Panc1 (cell line): ENCODE measurements at places on chromosomes 2 and 18. TPM values are rescaled to one million over a fixed set of nuclear protein-coding genes. Genes with fewer than 3 reads are reported as not detected.

- no peak overlapping the region for H3K27ac ChIP-seq
- H3K27me3 ChIP-seq: no peaks in the 10 kb centered on the region
- no peak overlapping the region for H3K4me3 ChIP-seq
- no peak for DNase-seq
- no peaks in the 10 kb centered on the region; the same call in 1 of the 2 replicates for H3K4me1 ChIP-seq
- no peaks in the 10 kb centered on the region for H3K36me3 ChIP-seq
Observed at GRCh38 chr2:149858216-149858615, 270.6 kb upstream of the MMADHC start.

DNA sequence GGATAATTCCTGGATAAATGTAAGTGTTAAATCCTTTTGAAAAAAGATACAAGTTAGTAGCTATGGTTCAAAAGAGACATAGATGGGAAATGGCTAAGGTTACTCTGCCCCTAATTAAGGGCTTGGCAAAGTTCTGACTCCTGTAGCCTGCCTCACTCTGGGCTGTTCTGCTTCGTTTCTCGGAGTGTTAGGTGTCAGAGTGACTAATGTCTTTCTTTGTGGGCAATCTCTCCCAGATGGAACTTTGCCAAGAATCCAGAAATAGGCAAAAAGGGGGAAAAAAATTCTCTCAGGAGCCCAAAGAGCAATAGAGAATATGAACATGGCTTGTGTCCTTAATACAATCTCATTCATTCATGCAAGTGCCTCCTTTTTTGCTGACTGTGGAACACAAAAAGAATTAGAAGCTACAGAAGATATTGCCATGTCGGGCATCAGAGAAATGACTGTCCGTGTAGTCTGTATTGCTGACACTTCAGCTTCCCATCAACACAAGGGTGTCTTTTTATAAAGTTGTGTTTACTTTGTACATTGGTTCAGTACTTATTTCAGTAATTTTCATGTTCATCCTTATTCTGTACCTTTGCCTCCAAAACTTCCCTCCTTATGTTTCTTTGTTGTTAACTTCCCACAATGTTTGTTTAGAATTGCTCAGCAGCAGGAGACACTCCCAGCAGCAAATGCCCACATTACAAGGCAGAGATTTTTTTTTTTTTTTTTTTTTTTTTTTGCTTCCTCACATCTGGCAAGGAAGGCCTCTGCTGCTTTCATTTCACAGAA, 134.0 kb downstream of the FTCDNL1 start:
- no peaks in the 10 kb centered on the region for H3K36me3 ChIP-seq
- H3K27ac ChIP-seq: no peak overlapping the region
- H3K4me3 ChIP-seq: no peak overlapping the region
- no peak for DNase-seq

- no peak overlapping the region for H3K27ac ChIP-seq
- DNase-seq: no peak
- no peaks in the 10 kb centered on the region for H3K4me1 ChIP-seq
- no peaks in the 10 kb centered on the region for H3K27me3 ChIP-seq
Observed at GRCh38 chr2:146143971-146144370, 1624.1 kb upstream of the ZEB2 start.

DNA sequence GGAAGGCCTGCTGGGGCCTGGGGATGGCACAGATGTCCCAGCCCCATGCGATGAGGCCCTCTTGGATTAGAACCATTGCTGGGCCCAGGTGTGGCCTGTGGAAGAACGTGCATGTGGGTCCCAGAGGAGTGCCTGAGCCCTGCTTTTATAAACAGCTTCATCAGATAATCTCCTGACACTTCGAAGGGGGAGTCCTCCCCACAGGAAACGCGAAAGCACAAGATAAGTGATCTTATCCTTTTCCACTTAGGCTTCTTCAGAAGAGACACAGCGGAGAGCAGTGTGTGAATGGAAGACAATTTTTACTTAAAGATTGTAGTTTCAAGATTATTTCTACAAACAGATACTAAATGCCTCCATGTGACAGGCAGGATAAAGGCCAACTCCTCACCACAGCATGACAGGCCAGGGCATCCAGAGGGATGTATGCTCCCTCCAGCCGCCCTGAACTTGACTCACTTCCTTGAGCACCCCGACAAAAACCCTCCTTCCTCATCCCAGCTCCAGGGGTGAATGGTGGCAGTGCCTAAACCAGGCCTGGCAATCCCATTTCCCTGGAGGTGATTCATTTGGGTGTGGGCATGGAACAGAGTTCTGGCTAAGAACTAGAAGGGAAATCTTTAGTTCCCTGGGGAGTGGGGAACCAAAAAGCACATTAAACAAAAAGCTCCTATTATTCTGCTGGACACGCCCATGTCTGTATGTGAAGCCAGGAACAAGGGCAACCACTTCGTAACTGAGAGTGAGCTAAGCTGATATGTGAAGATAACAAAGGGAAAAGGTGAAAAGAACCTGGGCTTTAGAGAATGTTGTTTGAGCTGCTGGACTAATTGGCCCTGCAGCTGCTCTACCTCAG, 56.2 kb upstream of the TMEM163 start:
- H3K27ac ChIP-seq: no peak overlapping the region
- H3K36me3 ChIP-seq: no peaks in the 10 kb centered on the region
- H3K27me3 ChIP-seq: no peaks in the 10 kb centered on the region
- no peak overlapping the region for H3K4me3 ChIP-seq
- DNase-seq: no peak

GRCh38 chr18:10340821-10341220, 113.6 kb upstream of the APCDD1 start:
- peaks cover 2% of the 10 kb centered on the region; the same call in 1 of the 2 replicates for H3K27me3 ChIP-seq
- no peaks in the 10 kb centered on the region for H3K36me3 ChIP-seq
- no peaks in the 10 kb centered on the region for H3K4me1 ChIP-seq
- H3K4me3 ChIP-seq: no peak overlapping the region
- DNase-seq: no peak

Gene FNDC4
- total RNA-seq: 1.3 TPM

Gene MC2R
- total RNA-seq: 0.05 TPM

Gene PLCL1
- total RNA-seq: not detected

Gene EPB41L3
- 0.36 TPM for total RNA-seq

Gene ARID5A
- total RNA-seq: 19.3 TPM
